CD4-positive, CD25-positive, alpha-beta regulatory T cell (primary cell): ENCODE measurements at places on chromosomes 2 and 18. TPM values are rescaled to one million over a fixed set of nuclear protein-coding genes. Genes with fewer than 3 reads are reported as not detected.

DNA sequence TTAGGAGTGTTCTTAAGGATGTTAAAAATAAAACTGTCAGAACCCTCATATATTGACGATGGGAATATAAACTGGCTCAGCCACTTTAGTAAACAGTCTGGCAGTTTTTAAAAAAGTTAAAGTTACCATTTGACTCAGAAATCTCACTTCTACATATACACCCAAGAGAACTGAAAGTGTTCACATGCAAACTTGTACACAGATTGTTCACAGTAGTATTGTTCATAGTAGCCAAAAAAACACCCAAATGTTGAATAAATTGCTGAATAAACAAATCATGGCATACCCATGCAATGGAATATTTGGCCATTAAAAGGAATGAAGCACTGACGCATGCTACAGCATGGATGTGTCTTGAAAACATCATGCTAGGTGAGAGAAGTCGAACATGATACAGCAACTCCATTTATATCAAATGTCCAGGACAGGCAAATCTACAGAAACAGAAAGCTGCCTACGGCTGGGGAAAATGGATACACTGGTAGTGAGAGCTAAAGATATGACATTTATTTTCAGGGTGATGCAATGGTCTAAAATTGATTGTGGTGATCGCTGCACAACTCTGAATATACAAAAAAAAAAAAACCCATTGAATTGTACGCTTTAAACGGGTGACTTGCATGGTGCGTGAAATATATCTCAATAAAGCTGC lies 10.1 kb downstream of the RPL31 start:
- H3K4me1 ChIP-seq = no peaks in the 10 kb centered on the region
- DNase-seq = no peak
- peaks cover 37% of the 10 kb centered on the region for H3K36me3 ChIP-seq
- H3K27ac ChIP-seq = no peak overlapping the region
- H3K4me3 ChIP-seq = no peak overlapping the region

- no peaks in the 10 kb centered on the region for H3K27me3 ChIP-seq
- DNase-seq = no peak
These were observed 300.0 kb upstream of the PIK3C3 start for GRCh38 chr18:41655074-41655473.

- H3K4me3 ChIP-seq = no peak overlapping the region
- DNase-seq = no peak
- H3K27me3 ChIP-seq = no peaks in the 10 kb centered on the region
These were observed 212.2 kb downstream of the TRIB2 start for GRCh38 chr2:12928775-12929401.

GRCh38 chr2:198890490-198890889 lies 567.2 kb downstream of the SATB2 start:
- H3K36me3 ChIP-seq = no peaks in the 10 kb centered on the region
- no peak overlapping the region for H3K4me3 ChIP-seq
- DNase-seq = no peak
- H3K4me1 ChIP-seq = no peaks in the 10 kb centered on the region

GRCh38 chr2:47531378-47532042 lies 128.6 kb downstream of the MSH2 start:
- DNase-seq = no peak
- H3K27ac ChIP-seq = no peak overlapping the region
- no peak overlapping the region for H3K4me3 ChIP-seq

DNA sequence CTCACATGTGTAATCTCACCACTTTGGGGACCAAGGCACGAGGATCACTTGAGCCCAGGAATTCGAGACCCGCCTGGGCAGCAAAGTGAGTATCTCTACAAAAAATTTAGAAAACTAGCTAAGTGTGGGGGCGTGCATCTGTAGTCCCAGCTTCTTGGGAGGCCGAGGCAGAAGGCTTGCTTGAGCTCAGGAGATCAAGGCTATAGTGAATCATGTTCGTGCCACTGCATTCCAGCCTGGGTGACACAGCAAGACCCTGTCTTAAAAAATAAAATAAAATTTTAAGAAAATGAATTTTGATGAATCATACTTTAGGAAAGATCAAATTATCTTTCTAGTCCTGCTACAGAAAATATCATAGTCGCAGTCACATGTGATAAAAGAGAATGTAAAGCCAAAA lies 46.9 kb downstream of the CABYR start:
- H3K4me3 ChIP-seq = no peak overlapping the region
- H3K4me1 ChIP-seq = no peaks in the 10 kb centered on the region
- no peak for DNase-seq

- H3K36me3 ChIP-seq = no peaks in the 10 kb centered on the region
- no peak overlapping the region for H3K27ac ChIP-seq
- DNase-seq = no peak
- peaks cover 2% of the 10 kb centered on the region for H3K27me3 ChIP-seq
These were observed 8.5 kb upstream of the AGAP1 start for GRCh38 chr2:235485362-235485761.

- no peaks in the 10 kb centered on the region for H3K36me3 ChIP-seq
- no peak overlapping the region for H3K27ac ChIP-seq
- no peaks in the 10 kb centered on the region for H3K4me1 ChIP-seq
- H3K27me3 ChIP-seq = no peaks in the 10 kb centered on the region
These were observed 1398.0 kb upstream of the NXPH2 start for GRCh38 chr2:140178234-140178633.

- no peak overlapping the region for H3K27ac ChIP-seq
- no peaks in the 10 kb centered on the region for H3K4me1 ChIP-seq
- DNase-seq = no peak
- no peaks in the 10 kb centered on the region for H3K36me3 ChIP-seq
These were observed 1.8 kb downstream of the TSPYL6 start for GRCh38 chr2:54254180-54254579.

- peaks cover 29% of the 10 kb centered on the region for H3K36me3 ChIP-seq
- H3K4me3 ChIP-seq = no peak overlapping the region
- no peaks in the 10 kb centered on the region for H3K27me3 ChIP-seq
These were observed 177.8 kb downstream of the BCL2 start for GRCh38 chr18:63141778-63142176.

GRCh38 chr2:19425419-19425818 lies 67.0 kb upstream of the OSR1 start:
- H3K36me3 ChIP-seq = no peaks in the 10 kb centered on the region
- H3K4me1 ChIP-seq = no peaks in the 10 kb centered on the region
- DNase-seq = no peak
- no peak overlapping the region for H3K4me3 ChIP-seq
- H3K27me3 ChIP-seq = no peaks in the 10 kb centered on the region

- no peaks in the 10 kb centered on the region for H3K4me1 ChIP-seq
- no peak overlapping the region for H3K27ac ChIP-seq
- no peak overlapping the region for H3K4me3 ChIP-seq
- DNase-seq = no peak
These were observed 94.9 kb downstream of the KCTD1 start for GRCh38 chr18:26453386-26453901.

- no peak for DNase-seq
- peak overlapping the region; percentile 49 for H3K4me3 ChIP-seq
- no peaks in the 10 kb centered on the region for H3K27me3 ChIP-seq
- no peak overlapping the region for H3K27ac ChIP-seq
- no peaks in the 10 kb centered on the region for H3K36me3 ChIP-seq
These were observed 9.4 kb upstream of the AGFG1 start for GRCh38 chr2:227462462-227462951.

DNA sequence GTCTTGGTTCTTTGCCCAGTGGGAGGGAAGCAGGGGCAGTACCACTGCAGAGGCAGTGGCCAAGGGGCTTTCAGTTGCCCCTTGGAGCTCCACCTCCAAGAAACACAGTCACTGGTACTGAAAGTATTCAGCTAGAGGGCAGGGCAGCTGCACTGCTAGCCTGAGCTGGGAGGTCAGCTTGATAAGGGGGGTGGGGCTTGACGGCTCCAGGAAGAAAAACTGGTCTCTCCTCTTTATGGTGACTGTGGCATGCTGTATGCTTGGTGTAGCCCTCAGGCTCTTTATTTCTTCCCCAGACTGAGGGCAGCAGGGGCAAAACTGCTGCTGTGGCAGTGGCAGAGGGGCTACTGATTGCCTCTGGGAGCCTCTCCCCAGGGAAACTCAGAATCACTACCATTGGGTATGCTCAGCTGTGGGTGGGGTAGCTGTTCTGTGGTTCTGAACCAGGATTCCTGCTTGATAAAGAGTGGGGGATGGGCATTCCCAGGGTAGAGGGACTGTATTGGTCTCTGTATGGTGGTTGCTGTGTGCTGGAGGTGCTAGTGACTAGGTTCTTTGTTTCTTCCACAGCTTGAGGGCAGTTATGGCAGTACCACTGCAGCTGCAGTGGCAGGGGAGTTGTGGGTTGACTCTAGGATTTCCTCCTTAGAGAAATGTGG lies 134.6 kb upstream of the SCN7A start:
- no peaks in the 10 kb centered on the region for H3K4me1 ChIP-seq
- DNase-seq = no peak
- no peak overlapping the region for H3K27ac ChIP-seq

GRCh38 chr2:140600116-140600515 lies 1530.7 kb downstream of the LRP1B start:
- H3K27me3 ChIP-seq = no peaks in the 10 kb centered on the region
- no peaks in the 10 kb centered on the region for H3K4me1 ChIP-seq
- no peaks in the 10 kb centered on the region for H3K36me3 ChIP-seq
- DNase-seq = no peak
- no peak overlapping the region for H3K4me3 ChIP-seq

GRCh38 chr2:111910609-111911277 lies 12.3 kb downstream of the MERTK start:
- no peak overlapping the region for H3K27ac ChIP-seq
- no peaks in the 10 kb centered on the region for H3K27me3 ChIP-seq

- no peaks in the 10 kb centered on the region for H3K36me3 ChIP-seq
- no peak overlapping the region for H3K27ac ChIP-seq
- no peak for DNase-seq
- no peaks in the 10 kb centered on the region for H3K4me1 ChIP-seq
These were observed 276.2 kb upstream of the TANK start for GRCh38 chr2:160884056-160884455.

DNA sequence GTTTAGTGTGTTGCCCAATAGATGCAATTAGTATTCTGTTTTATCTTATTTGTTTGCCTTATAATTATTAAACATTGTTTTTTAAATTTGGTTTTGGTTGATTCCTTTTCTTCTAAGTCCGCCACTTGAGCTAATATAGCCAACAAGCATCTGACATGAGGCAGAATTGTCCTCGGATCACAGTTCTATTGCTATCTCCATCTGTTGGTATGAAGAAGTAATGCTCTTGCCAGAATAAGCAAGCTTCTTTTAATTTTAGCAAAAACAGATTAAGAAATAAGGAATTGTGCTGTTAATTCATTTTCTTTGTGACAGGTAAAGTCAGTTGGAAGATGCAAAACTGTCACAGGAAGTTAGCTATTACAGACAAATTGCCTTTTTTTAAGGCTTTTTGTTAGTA lies 54.3 kb downstream of the R3HDM1 start:
- no peak overlapping the region for H3K4me3 ChIP-seq
- DNase-seq = no peak
- no peaks in the 10 kb centered on the region for H3K36me3 ChIP-seq
- no peak overlapping the region for H3K27ac ChIP-seq
- no peaks in the 10 kb centered on the region for H3K27me3 ChIP-seq
- H3K4me1 ChIP-seq = peaks cover 6% of the 10 kb centered on the region

GRCh38 chr2:80126596-80127189 lies 177.9 kb downstream of the LRRTM1 start:
- no peak overlapping the region for H3K4me3 ChIP-seq
- no peak for DNase-seq
- no peak overlapping the region for H3K27ac ChIP-seq
- H3K27me3 ChIP-seq = no peaks in the 10 kb centered on the region

DNA sequence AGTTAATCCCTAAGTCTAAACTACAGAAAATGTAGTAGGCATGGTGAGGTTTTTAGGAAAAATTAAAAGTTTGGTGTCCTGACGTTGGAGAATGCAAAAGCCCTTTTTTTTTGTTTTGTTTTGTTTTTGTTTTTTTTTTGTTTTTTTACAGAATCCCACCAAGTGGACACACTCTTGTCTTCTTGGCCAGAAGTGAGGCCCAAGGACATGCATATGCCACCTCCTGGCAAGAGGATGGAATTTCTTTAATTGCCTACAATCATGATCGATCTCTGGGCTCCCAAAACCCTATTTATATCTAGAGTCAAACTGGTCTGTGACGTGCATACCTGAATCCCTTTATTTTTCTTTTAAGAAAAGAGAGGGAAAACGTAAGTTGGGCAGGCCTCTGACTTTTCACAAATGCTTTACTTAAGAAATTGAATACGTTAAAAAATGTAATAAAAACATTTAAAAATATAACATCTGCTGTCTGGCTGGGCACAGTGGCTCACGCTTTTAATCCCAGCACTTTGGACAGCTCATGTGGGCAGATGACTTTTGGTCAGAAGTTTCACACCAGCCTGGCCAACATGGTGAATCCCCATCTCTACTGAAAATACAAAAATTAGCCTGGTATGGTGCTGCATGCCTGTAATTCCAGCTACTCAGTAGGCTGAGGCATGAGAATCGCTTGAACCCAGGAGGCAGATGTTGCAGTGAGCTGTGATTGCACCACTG lies 502.7 kb downstream of the CBLN2 start:
- H3K36me3 ChIP-seq = no peaks in the 10 kb centered on the region
- no peaks in the 10 kb centered on the region for H3K27me3 ChIP-seq
- no peak overlapping the region for H3K4me3 ChIP-seq
- H3K4me1 ChIP-seq = no peaks in the 10 kb centered on the region
- DNase-seq = no peak
- H3K27ac ChIP-seq = no peak overlapping the region

Gene SLC9A2
- not detected for total RNA-seq

Gene PAX8
- total RNA-seq = 1.8 TPM

Gene SPTBN1
- total RNA-seq = 182 TPM

Gene OSR1
- not detected for total RNA-seq

Gene CDCA7
- 12.9 TPM for total RNA-seq

Gene SKA1
- 2.2 TPM for total RNA-seq

Gene GRHL1
- 1.8 TPM for total RNA-seq

Gene AKAIN1
- total RNA-seq = not detected

Gene DSG1
- not detected for total RNA-seq

Gene GPATCH11
- total RNA-seq = 10.5 TPM

Gene ANKRD30BL
- total RNA-seq = not detected
